ENCODE measurements at places on chromosomes 12 and 14.
A peak's percentile ranks its signal among the peaks of the same experiment; 100 is the strongest.

GRCh38 chr12:15873556-15873955 is 8.6 kb upstream of the STRAP start:
- DNase-seq, result no peak

GRCh38 chr14:88950069-88950468 is 125.6 kb downstream of the TTC8 start:
- no peak for DNase-seq

DNA sequence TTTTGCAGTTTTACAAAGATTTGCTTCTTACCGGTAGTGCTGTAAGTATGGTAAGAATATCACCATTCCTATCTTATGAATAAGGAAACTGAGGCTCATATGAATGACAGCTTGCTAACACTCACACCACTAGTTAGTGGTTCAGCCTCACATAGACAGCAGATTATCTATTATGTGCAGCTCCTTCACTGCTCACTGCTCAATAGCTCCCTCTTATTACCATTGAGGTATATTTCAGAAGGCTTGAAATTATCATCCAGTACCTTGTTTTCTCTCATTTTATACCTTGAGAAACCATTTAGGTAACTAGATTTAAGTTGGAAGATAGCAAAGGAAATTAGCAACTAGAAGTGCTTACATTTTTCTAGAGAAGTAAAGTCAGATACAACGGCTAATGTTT is 15.5 kb downstream of the RIC8B start:
- no peak for DNase-seq

DNA sequence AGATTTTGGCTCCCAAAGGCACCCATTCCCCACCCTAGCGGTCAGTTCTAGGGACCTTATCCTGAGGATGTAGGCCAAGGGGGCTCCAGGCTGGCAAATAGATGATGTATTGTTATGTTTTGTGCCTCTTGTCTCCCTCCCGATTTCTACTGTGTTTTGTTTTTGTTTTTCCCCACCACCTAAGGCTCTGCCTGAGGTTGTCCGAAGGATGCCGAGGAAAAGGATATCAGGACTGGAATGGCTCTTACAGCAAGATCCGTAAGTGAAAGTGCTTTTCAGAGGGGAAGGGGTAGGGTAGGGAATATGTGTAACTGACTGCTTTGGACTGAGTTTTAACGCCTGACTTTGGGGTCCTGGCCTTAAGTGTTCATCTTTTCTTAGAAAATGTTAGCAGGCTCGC is 6.6 kb downstream of the FOXG1 start:
- DNase-seq, result no peak

DNA sequence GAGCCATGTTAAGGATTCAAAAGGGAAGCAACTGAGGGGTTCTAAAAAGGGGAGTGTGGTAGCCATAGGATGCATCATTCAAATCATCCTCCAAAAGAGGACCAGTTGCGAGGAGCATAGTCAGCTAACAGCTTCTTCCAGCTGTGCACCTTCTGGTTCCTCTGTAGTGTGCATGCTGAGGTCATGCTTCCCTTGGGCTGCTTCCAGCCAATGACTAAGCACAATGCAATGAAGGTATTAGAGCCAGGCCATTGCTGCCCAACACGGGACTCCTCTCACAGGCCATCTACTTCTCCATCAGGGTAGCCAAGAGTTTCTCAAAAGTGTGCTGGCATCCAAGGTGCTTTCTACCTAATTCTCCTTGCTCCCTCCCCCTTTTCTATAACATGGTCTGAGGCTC is 69.2 kb upstream of the ARID2 start:
- DNase-seq, result no peak

DNA sequence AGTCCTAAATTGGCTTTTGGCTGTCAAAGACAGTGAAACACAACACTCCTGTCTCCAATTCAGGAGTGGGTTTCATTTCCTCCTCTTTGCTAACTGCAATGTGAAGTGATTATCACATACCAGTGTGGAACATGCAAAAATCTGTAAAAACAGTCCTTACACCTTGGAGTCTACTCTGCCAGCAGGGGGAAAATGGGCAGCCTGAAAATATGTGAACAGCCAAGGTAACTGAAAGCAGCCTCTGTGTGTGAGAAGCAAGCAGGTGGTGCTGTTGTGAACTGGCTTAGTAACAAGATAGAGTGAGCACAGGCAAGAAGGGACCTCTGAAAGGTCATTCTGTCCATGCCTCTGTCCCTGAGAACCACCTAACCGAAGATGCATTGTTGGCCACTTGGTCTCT is 6.0 kb downstream of the PRMT8 start:
- no peak for DNase-seq

GRCh38 chr12:109777544-109777943 is 55.7 kb downstream of the TRPV4 start:
- DNase-seq, result no peak

DNA sequence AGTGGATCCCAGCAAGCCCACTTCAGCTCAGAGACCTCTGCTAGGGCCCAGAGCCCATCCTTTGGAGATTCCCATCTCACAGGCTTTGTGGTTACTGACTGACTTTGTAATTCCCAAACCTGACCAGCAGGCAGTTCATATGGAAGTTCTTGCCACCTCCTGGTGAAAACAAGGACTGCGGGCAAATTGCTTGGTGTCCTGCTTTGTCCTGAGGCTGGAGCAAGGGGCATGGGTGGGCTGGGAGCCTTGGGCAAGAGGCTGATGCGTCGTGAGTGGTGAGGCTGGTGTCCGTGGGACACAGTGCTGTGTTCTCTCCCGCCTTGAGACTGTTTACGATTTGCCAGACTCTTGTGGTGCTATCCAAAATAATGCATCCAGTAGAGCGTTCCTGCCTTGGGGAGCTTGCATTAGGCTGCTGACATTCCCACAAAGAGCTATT is 91.0 kb downstream of the LRRC74A start:
- DNase-seq, result peak; percentile 63

DNA sequence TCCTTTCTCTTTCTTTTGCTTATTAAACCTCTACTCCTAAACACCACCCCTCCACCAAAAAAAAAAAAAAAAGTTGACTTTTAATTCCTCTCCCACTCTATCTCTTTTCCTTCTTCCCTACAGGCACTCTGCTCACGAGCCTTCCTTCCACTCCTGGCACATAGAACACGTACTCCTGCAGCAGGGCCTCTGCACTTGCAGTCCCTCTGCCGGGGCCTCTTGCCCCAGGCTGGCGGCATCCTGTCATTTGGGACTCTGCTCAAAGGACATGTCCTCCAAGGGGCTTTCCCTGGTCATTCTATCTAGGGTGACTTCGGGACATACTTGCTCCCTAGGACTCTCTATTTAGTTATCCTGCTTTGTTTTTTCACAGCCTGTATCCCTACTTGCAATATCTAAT is 7.7 kb downstream of the FOS start:
- no peak for DNase-seq

GRCh38 chr12:11827091-11828061 is 177.9 kb downstream of the ETV6 start:
- no peak for DNase-seq

DNA sequence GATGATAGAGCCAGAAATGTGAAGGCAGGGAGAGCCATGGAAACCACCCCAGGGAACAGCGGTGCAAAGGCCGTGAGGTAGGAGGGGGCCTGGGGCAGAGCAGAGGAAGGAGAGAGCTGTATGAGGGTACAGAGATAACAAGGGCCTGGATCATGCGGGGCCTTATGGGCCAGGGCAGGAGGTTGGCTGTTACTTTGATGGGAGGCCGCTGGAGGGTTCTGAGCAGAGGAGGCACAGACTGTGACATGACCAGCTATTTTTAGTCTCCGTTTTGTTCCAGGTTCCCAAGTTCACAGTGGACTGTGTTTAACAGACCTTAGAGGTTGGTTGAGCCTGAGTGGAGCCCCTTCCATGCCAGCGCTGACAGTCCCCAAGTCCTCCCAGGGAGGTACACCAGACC is 118.6 kb downstream of the GCH1 start:
- DNase-seq, result no peak

- DNase-seq, result no peak
Observed at GRCh38 chr12:58434726-58435125, 485.6 kb downstream of the LRIG3 start.

DNA sequence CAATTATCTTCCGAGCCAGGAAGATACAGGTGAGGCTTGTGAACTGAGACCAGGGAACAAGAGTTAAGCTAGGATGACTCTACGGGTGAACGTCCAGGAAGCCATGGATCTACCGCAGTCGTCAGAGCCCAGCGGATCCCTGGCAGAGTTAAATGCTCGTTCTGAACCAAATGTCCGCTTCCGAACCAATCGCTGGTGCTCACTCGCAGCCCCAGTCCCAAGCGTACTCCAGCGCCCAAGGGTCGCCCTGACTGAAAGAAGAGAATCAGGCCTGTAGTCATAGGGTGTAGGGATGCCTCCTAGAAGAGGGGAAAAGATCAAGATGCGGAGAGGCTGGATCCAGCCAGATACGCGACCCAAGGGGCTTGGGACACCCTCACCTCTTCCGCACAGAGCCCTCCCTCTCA is 283 bp downstream of the VIPAS39 start:
- DNase-seq, result no peak
